ENCODE measurements at places on chromosomes 13 and 19.
A peak's percentile ranks its signal among the peaks of the same experiment; 100 is the strongest.

DNA sequence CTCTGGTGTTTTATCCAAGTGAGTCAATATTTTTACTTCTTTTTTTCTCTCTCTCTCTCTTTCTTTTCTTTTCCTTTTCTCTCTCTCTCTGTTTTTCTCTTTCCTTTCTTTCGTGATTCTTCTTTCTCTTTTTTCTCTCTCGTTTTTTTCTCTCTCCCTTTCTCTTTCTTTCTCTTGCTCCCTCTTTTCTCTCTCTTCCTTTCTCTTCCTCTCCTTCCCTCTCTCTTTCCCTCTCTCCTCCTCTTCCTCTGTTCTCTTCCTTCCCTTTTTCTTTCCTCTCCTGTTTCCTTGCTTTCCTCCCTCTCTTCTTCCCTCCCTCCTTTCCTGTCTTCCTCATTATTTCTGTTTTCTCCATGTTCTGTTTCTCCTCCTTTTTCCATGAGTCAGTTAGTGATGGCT lies 641.5 kb downstream of the FGF9 start:
- no peak for DNase-seq

DNA sequence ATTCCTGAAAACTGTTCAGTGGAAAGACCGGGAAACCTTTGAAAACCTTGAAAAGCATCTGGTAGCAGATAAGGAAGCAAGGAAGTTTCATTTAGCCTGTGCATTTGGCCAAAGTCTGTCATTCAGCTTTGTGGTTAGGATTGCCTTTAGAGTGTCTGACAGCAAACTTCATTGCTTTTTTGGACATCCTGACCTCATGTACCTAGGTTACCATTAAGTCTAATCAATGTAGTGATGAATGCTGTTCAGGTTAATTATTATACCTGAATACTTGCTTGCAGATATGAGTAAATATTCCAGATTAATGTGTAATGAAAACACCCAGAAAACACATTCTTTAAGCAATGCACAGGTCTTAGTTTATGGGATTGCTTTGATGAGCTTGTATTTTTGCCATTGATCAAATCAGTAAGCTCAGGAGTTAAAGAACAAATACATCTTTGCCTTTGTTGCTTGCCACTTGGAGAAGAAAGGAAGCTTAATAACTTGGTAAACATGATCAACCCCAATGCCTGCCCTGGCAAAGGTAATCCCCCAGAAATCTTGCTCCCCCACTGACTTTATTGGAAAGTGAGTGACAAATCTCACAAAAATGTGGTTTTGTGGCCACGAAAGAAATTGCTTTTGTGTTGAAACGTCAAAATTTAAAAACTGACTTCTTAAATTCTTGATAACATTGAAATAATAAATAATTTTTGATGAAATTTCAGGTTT lies 87.4 kb downstream of the SLC15A1 start:
- no peak for DNase-seq

DNA sequence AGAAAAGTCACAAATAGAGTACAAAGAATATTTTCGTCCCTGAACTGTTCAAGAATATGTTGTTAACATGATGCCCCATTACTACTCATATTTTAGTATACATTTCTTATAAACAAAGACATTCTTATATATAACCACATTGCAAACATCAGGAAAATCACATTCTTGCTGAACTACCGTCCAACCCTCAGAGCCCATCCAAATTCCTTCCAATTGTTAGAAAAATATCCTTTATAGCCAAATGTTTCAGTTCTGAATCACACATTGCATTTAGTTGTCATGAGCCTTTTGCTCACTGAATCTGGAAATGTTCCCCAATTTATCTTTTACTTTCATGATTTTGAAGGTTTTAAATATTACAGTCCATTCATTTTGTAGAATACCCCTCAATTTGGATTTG lies 467.8 kb upstream of the ARGLU1 start:
- DNase-seq: no peak

- DNase-seq: no peak
Observed at GRCh38 chr19:33396701-33397535, 23.4 kb downstream of the CEBPG start.

DNA sequence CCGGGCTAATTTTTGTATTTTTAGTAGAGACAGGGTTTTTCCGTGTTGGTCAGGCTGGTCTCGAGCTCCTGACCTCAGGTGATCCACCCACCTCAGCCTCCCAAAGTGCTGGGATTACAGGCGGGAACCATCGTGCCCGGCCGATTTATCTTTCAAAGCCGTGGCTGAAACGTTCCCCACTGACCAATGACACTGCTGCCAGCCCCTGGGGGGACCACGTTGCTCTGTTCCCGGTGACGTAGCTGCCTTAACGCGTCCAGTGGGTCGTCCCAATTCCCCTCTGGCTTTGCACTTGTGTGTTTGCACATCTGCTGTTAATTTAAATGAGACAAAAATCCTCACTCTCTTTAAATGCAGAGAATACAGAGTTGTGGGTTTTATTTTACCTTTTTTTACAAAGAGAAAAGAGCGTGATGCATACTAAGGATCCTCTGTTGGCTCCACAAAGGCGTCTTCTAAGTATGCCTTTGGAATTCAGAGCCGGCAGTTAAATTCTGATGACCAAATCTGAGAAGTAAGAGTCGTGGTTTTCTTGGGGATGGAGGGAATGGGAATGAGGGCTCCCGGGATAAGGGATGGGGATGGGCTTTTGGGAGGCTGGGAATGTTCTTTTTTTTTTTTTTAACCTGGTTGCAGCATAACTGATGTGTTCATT lies 18.6 kb upstream of the LMTK3 start:
- peak; percentile 15 for DNase-seq

Measured in NCI-H2227 treated with DMSO at 0.1 percent for 48 hours (cell line).